ENCODE measurements at places on chromosomes 11 and 22.

DNA sequence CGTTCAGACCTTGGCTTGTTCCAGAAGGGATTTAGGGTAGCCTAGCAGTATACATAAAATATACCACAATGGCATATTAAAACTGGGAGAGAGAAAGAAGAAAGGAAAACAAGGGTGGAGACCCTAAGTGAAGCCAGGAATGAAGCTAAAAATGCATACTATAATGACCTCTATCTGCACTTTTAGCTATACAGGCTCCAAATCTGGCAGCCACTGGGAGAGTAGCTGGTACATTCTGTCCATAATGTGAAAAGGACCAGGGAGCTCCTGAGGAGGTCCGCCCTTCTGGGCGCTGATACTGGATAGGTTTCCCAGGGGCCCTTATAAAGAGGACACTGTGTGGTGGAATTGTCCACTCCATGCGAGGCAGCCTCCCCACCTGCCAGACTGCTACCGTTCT is 42.8 kb downstream of the PRDM11 start:
- no peak for DNase-seq

DNA sequence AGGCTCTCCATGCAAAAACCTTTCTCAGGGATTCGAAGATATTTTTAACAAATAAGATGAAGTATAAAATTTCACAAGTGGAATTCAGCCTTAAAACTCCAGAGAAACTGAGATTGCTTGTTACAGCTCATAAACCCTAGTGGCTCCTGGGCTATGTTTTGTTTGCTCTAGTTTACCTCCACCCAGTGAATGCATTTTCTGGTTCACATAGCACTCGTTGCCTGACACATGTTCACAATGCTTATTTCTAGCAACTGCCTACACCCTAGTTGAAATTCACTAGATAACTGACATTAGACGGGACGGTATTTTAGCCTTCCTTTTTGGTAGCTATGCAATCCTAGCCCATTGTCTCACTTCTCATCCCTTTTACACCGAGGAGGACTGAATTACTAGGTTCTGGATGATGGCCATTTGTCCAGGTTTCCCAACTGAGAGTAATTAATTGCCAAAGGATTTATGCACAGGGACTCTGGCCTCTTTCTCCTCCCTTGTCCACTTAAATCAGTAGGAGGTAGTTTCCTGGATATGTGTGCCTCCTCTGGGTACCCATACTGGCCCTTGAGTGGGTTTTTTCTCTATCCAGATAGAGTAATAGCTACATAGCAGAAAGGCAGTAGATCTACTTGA is 951.6 kb downstream of the DLG2 start:
- no peak for DNase-seq

DNA sequence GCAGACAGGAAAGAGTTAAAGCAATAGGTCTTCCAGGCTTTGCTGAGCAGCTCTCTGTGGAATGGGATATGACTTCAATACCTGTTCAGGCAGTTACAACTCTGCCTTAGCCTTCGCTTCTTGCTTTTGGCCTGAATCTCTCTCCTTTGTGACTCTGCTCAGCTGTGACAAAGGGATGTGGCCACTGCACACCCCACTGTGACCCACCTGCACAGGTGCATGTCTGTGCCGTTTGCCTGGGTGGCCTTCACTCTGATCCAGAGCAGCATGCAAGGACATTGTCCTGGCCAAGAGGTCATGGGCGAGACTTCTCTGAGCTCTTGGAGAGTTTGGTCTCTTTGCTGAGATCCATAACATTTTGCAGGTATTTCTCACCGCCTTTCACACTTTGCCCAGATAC is 891.3 kb downstream of the BRD1 start:
- no peak for DNase-seq

DNA sequence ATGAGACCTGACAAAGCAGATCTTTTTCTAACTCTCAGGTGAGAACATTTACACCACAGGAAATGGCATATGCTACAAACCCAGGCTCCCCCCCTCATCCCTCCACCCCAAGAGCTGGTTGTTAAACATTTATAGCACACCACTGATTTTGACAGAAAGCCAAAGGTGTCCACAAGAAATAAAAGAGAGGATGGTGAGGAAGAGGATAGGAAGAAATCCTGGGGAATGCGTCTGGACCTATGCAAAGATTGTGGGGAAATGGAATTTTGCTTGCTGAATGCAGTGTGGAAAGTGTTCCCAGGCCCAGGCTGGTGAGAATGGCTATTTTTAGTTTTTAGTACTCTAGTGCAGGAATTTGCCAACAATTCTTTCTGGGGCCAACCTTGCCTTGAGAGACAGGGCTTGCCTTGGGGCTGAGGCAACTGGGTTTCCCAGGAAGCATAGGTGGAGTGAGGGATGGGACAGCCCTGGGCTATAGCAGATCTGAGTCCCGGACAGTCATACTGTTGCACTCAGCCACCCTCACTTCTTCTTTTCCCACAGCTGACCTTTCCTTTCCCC is 163.9 kb downstream of the ADAMTS15 start:
- DNase-seq = no peak
